ENCODE measurements at places on chromosomes 1 and 21.

DNA sequence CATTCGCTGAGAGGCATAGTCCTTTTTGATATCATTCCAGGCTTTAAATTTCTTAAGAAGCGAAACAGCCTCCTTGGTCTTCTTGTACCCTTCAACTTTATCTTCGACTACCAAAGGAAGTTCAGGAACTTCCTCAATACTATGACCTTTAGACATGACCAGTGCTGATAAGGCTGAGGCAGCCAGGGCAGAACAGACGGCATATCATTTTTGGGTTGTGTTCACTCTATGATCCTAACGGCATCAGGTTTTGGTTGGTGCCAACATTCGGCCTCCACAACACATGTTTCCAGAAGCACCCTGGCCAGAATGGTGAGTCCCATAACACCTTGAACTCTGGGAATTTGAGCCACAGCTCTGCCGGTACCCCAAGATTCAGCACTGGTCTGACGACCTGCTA is 31.4 kb upstream of the MYOC start:
- no peak for DNase-seq

DNA sequence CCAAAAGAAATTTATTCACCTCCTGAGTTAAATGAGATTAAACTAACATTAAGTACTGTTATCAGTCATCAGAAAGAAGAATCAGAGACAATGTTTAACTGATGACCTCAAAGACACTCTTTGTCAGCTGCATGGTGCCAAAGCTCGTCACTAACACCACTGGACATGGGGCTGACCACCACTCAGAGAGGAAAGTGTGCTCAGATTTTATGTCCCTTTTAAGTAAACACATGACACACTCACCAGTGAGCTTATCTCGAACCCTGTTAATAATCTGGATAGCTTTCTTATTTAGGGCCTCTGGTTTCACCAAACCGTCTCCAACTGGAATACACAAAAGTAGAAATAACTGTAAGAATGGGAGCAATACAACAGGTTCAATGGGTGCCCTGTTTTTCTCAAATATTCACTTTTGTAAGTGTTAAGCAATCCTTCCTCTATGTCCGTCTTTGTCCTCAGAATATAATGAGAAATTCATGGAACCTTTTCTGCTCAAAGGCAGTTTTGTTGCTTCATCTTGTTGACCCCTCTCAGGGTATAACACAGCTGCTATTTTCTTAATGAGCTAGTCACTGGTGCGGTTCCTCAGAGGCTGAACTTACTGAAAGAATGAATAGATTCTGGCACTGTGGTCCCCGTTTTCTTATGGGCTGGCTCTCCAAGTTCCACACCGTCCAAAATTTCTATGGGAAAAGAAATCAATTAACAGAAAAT is 9.5 kb upstream of the EXOSC10 start:
- DNase-seq: peak; percentile 90

DNA sequence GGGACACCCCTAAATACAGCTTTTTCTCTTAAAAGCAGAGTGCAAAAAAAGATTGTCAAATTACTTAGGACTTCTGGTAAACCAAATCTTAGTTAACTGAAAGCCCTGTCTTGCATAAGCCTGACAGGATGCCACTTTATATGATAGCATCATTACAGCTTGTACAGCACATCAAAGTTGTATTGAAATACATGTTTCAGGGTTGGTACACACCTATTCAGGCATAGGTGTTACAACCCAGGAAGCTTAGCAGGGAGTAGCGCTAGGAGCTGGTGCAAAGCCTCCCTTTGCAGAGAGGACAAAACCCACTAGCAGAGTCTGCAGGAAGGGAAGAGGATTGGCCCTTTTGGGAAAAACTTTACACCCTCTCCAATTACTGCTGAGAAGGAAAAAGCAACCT is 258.9 kb upstream of the SGIP1 start:
- no peak for DNase-seq

DNA sequence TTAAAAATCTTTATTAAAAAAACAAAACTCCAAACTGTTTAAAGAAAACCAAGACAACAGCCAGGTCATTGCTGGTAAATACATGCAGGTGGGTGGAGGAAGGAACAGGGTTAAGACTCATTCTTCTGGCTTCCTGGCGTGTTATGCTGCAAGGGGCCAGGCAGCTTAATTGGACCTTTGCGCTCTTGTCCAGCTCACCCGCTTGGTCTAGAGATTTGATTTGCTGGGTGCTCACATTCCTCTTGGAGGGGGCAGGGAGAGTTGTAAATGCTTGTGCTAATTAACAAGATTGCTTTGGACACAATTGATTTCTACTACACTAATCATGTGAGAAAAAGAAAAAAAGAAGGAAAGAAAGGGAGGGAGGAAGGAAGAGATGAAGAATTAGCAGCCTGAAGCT is 10.5 kb downstream of the CEP104 start:
- DNase-seq: no peak

- DNase-seq: no peak
These were observed 17.2 kb downstream of the KRTAP10-1 start for GRCh38 chr21:44522753-44523204.

DNA sequence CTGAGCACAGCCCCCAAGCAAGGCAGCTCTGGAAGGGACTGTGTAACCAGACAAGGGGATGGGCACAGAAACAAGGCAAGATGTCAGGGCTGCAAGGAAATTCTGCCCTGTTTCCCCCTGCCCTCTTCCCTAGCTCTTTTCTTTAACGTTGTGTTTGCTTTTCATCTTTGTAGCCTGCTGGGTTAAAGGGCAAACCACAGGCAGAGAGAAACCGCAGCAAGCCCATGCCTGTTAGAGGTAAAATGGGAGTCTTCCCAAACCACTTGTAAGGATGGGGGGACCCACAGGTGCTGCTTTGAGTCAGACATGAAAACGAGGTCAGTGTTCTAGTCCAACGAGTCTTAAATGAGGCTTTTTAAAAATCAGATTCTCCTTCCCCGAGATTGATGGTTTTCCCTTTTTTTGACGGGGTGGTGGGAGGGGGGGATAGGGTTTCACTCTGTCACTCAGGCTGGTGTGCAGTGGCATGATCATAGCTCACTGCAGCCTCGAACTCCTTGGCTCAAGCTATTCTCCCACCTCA is 13.3 kb downstream of the TGFBR3 start:
- no peak for DNase-seq

- DNase-seq: peak; percentile 15
These were observed 417.2 kb upstream of the KAZN start for GRCh38 chr1:14181191-14181795.

- no peak for DNase-seq
These were observed 13.4 kb downstream of the OR10R2 start for GRCh38 chr1:158485455-158485854.

GRCh38 chr1:213103377-213104306 is 52.6 kb downstream of the RPS6KC1 start:
- DNase-seq: no peak

DNA sequence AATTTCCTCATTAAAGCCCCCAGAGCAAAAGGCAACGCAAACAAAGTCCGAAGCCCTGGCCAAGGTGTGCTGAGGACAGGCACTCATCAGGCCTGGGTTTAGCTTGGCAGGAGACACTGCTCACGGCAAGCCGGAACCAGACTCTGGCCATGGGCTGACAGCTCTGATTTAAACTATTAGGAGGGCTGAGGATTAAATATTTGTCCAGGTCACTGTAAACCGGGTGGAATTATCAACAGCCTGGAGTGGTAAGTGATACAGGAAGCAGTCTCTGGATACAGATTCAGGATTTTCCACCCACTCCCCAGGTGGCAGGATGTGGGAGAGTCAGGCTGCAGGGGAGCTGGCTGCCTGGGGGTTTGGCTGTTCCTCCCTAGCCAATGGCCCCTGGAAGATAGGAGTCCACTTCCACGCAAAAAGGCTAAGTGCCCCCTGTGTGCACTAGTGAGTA is 42.4 kb downstream of the SLC66A1 start:
- DNase-seq: no peak

GRCh38 chr1:63795455-63795854 is 21.6 kb downstream of the ROR1 start:
- no peak for DNase-seq

DNA sequence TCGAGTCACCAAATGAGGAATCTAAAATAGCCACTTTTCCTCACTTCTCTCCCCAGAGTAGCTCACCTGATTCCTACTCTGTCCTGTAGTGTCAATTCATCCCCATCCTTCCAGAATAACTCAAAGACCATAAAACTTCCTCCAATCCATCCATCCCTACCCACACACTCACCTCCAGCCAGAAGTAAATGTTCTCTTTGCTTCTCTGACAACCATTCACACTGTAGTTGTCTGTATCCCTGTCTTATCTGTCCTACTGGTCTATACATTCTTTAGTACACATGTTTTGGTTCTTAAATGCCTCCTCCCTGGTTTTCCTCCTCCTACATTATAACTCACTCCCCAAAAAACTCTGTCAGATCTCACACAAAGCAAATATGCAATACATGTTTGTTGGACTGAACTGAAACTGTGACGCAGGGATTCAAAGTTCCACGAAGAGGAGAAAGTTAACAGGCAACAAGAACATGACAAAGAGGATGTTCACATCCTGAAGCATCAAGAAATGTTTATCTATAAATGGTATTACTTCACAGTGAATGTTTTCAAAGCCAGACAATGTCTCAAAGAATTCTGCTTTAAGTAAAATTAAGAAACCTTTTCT is 11.0 kb downstream of the TP53BP2 start:
- no peak for DNase-seq

DNA sequence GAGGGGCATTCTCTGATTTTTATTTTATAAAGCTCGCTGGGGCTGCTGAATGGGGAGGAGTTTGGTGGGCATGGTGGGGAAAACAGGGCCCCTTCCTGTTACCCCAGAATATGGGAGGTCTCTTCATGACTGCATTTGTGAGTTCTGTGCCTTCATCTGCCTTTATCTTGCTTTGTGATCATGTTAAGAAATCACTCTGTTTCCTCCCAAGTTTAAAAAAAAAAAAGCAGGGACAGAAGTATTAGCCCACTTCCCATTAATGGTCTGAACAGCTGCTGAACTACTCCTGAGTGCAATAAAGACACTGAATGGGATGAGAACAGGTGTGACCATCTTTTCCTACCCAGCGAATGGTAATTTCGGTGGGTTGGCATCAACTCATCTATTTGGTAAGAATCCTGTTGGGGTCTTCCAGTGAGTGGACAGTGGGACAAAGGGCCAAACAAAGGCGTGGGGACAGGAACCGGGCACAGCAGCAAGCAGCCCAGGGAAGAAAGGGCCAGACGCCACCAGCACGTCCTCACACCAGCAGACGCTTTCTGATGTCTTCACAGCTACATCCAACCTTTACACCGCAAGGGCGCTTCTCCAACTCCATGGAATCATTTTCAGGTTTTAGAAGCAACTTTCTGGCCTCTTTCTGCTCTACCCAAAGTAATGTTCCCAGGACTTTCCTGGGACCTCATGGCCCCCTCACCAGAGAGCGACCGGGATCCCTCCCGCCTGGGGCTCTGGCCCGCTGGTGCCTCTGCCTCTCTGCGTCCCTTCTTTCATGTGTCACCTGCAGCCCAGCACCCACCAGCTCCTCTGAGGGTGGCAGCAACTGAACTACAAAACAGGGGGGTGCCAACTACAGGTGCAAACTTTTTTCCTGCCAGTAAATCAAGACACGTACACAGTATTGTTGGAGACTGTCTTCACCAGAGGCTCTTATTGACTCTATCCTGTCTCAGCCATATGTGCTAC is 160.2 kb downstream of the ADSS2 start:
- DNase-seq: no peak

DNA sequence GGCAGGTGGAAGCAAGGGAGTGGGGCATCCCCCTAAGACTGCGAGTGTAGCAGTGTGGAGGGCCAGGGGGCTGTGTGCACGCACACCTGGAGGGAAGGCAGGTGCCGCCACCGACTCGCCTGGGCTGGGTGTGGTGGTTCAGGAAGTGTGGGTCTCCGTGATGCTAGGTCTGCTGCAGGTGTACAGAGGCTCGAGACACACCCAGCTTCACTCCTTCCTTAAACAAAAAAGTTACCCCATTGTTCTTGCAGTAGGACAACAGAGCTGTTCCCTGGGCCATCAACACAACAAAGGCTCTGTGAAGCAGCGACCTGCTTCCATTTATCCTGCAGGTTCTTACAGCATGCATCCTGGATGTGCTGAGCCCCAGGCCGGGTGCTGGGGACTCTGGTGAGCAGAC is 100.4 kb upstream of the TMEM51 start:
- DNase-seq: no peak

DNA sequence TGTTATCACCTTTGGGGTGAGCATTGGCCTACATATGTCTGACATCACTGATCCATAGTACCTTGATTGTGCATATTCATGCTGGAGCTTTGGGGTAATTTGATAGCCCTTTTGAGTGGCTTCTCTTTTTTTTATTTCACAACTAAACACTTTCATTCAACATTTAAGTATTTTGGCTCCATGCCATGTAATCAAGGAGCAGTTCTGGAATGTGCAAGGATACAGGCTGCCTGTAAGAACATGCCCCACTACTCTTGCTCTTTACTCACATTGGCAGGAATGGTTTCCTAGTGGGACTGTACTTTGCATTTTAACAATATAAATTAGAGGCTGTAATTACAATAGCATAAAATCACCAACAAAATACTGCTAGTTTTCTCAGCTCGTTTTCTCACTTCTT is 300.7 kb upstream of the SPAG17 start:
- DNase-seq: no peak

- DNase-seq: no peak
These were observed 68.0 kb downstream of the CACHD1 start for GRCh38 chr1:64537942-64538341.

DNA sequence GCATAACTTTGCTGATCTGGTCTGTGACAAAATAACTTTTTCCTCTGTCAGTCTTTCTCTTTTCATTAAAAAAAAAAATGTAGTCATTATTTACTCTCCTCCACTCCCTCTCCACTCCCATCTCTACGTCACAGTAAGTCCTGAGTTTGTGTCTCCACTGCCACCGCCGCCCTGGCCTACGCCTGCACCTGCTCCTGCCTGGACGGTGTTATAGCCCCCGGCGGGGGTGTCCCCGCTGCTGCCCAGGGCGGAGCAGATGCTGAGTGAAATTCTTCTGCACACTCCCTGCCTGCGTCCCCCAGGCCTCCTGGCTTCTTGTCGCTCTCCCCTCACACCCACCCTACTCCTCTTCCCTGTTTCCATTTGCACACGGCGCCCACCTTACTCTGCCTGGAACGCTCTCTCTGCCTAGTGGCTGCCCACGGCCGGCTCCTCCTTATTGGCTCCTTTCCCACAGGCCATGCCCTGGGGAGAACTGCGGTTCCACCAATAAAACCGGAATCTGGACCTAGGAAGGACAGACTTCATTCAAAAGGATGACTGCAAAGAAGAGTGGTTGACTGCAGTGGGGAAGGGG is 55.2 kb upstream of the C1orf174 start:
- DNase-seq: no peak

DNA sequence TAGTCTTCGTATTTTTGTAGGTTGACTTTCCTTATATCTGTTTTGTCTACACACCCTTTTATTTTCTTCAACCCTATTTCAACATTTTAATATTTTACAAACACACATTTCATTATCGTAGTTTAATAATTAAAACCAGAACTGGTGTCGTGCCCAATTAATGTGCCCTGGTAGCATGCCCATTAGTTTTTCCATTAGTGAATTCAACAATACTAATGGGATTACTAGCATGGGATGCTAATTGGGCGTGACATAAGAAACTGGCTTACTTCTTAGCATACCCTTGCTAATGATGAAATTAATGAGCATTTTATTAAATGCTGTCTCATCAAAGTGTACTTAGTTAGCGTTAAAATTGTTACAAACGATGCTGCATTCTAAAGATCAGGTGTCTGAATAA is 332.7 kb downstream of the USH2A start:
- DNase-seq: no peak

- no peak for DNase-seq
These were observed 1.9 kb upstream of the ZFYVE9 start for GRCh38 chr1:52139817-52140540.
